ENCODE measurements at places on chromosomes 6 and 20. TPM values are rescaled to one million over a fixed set of nuclear protein-coding genes. Genes with fewer than 3 reads are reported as not detected.

The XKR7 gene
- total RNA-seq: not detected

The DACT2 gene
- total RNA-seq: 4.6 TPM

The SSTR4 gene
- total RNA-seq: not detected

The PKHD1 gene
- not detected for total RNA-seq

The PLA2G7 gene
- total RNA-seq: not detected

The MCHR2 gene
- total RNA-seq: not detected

The FAM110A gene
- total RNA-seq: 2.6 TPM

The HCK gene
- not detected for total RNA-seq

The ADGRB3 gene
- 1.5 TPM for total RNA-seq

The HCRTR2 gene
- not detected for total RNA-seq

The PPP1R14C gene
- total RNA-seq: 3.3 TPM

The GUCA1A gene
- not detected for total RNA-seq

The TBX18 gene
- 9.1 TPM for total RNA-seq

The HAO1 gene
- not detected for total RNA-seq

The ISM1 gene
- total RNA-seq: 0.31 TPM

The NEURL2 gene
- total RNA-seq: 2.7 TPM

The FAM209B gene
- not detected for total RNA-seq

The SOBP gene
- total RNA-seq: 9.8 TPM

The CST2 gene
- total RNA-seq: not detected

The SLA2 gene
- total RNA-seq: not detected

The KIAA0408 gene
- 1.2 TPM for total RNA-seq

The SLC22A3 gene
- total RNA-seq: 1.4 TPM

The NRM gene
- 18.6 TPM for total RNA-seq

The OR12D3 gene
- total RNA-seq: not detected

The SRSF12 gene
- total RNA-seq: 5.9 TPM

The ABCF1 gene
- total RNA-seq: 51.9 TPM

The COL12A1 gene
- 2,753 TPM for total RNA-seq

The ROMO1 gene
- 128 TPM for total RNA-seq

The MATN4 gene
- total RNA-seq: 0.10 TPM

The LRRC73 gene
- 0.24 TPM for total RNA-seq

The LHFPL5 gene
- not detected for total RNA-seq

The OR2H2 gene
- total RNA-seq: not detected

The LYRM2 gene
- total RNA-seq: 33.1 TPM

The ULBP1 gene
- total RNA-seq: 29.8 TPM

The PRSS16 gene
- 1.1 TPM for total RNA-seq

The LTV1 gene
- 22.6 TPM for total RNA-seq

The HRH3 gene
- total RNA-seq: not detected

The BRD2 gene
- 149 TPM for total RNA-seq

The MAP3K5 gene
- total RNA-seq: 5.1 TPM

The REPS1 gene
- 26.5 TPM for total RNA-seq

The SLC35D3 gene
- not detected for total RNA-seq

The SH3BGRL2 gene
- 2.7 TPM for total RNA-seq

Measured in chondrocyte (in vitro differentiated cells).